ENCODE measurements at places on chromosomes 11 and 22.

DNA sequence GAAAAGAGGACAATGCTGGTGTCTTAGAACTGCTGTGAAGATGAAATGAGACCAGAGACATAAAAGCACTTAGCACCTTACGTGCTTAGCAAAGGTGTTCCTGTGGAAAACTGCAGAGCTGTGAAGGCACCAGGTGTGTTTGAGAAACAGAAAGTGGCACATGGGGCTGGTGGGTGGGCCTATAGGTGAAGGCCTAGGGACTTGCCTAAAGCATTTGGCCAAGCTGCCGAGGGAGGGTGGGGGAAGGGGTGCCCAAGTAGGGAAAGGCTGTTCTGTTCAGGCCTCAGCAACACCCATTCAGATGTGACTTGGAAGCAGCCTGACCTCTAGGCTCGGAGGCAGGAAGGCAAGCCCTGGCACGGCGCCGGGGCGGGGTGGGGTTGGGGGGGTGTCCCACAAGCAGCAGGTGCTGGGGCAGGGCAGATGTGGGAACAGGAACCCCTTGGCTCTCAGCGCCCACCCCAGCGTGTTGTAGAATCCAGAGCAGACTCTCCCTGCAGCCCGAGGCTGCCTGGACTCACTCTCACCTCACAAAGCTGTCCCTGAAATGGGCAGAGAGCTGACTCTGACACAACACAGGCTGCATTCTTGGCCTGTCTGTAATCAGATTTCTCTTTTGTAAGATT, 366.7 kb upstream of the NARS2 start:
- no peak for DNase-seq

DNA sequence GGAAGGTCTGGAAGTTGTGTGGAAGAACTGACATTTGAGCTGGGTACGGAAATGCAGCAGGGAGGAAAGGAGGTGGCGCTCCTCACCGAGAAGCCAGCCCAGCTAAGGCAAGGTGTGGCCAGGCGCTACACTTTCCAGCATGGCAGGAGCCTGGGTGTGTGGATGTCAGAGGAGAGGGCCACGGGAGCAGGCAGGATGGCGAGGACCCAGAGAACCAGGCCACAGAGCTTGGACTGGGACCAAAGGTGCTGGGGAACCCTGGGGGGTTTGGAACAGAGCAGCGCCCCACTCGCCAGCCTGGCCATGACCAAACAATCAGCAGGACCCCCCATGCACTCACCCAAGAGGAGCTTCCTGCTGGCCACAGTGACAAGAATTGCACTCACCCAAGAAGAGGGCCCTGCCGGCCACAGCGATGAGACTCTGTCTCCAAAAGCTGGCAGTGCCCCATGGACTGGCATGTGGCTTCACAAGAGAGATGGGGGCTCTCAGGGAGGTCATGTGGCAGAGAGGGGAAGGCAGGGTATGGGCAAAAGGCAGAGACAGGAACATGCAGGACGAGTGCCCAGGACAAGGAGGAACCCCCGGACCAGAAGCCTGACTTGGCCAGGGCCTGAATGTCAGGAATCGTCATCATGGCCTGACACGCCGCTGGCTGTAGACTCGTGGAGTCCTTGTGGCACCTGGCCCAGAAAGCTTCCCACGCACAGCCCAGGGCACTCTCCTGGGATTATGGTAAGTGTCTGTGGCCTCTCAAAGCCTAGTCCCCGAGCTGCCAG, 45.4 kb downstream of the IGF2 start:
- no peak for DNase-seq

GRCh38 chr11:62604460-62605120, 2.9 kb upstream of the MTA2 start:
- no peak for DNase-seq

DNA sequence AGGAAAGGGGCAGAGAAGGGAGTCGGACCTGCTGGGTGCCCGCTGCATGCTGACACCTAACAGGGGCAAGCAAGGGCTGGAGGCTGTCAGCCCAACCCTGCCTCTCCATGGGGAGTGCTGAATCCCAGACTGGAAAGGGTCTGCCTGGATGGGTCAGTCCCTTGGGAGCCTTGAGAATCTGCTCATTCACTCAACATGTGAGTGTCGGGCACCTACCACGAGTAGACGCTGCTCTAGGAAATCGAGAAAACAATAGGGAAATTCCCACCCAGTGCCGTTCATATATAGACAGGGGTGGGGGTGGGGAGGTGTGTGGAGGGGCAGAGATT, 4.4 kb upstream of the CTSD start:
- DNase-seq: no peak

- no peak for DNase-seq
Observed at GRCh38 chr11:112345706-112346105, 85.0 kb upstream of the PLET1 start.

DNA sequence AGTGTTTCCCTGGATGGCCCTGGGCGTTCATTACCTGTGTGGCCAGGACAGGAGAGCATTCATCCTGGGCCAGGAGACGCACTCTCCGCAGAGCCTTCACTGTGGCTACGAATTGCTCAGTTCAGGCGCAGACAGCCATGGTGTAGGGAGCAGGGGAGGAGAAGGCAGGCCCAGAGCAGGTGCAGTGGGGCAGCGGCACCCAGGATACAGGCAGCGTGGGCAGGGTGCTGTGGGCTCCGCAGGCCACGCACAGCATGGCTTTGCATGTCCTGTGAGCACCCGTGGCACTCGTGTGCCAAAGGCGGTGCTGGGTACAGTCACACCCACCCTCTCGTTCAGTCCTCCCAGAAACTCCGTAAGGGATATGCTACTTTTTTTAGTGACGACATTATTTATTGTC, 124.2 kb upstream of the B3GAT1 start:
- no peak for DNase-seq

DNA sequence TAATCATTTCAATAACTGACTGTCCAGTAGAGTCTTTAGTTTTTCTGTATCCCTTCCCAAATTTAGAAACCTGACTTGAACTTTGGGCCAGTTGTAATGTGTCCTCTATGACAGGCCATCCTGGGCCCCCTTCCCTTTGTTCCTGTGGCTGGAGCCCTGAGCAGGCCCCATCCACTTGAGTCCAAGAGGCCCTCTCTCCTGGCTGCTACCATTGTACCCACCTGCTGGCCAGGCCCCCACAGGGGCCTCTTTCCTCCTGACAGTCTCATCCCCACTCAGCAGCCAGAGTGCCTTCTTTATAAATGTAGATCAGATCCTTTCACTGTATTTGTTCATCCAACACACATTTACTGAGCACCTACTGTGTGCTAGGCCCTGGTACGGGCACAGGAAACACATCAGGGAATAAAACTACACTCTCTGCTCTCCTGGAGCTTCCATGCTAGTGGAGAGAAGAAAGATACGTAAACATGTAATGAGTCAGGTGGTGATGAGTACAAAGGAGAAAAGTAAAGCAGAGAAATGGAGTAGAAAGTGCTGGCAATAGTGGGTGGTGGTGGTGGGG, 2.7 kb upstream of the LRP5 start:
- no peak for DNase-seq

DNA sequence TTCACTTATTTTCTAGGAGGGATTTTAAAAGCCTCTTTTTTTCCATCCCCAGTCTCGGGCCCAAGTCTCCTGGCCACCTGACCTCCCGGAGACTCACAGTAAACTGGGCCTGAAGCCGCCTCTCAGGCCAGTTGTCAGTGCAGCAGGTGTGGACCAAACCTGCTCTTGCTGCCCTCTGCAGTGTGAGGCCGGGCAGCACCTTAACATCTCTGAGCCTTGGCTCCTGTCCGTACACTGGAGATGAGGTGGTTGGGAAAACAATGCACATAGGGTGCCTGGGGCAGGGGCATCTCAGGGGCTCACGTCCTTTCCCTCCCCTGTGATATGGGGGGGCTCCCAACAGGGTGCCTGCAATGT, 45.1 kb downstream of the PHF21B start:
- no peak for DNase-seq

DNA sequence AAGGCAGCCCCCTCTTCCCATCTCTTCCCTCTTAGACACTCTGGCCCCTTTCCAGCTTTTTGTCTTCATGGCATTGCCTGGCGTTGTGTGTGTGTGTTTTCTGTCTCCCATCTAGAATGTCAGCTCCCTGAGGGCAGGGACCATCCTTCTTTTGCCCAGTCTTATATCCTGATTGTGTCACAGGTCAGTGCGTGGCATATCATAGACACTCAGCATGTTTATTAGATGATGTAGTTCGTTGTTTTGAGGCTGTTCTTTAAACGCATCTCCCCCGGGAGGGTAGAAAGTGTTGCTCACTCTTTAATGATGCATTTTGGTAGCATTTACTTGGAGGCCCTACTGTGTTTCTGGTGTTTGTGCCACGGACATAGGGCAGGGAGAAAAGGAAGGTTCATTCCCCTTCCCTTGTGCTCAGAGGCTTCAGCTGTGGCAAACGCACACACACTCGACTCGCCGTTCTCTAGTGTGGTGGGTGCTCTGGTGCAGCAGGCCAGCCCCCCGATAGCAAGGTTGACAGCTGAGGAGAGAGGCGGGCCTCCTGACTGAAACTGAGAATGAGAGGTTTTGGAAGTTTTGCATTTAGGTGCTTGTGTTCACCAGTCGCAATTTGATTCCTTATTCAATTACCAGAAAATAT, 60.2 kb downstream of the TNRC6B start:
- no peak for DNase-seq

- no peak for DNase-seq
Observed at GRCh38 chr11:132742929-132743328, 789.4 kb downstream of the OPCML start.

DNA sequence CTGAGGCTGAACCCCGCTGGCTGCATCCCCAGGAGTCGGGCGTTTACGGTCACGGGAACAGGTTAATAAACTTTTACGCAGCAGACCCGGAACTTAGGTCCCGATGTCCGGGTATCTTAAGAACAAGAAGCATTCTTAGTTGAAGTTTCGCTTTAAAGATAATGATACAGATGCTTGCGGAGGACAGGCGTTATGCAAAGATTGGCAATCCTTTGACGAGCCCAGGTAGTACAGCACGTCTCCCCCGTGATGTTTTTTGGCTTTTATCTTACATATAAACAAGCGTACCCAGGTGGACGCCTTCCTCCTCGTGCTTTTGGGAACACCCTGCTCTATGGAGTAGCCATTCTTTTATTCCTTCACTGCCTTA, 871 bp upstream of the TOLLIP start:
- DNase-seq: no peak

DNA sequence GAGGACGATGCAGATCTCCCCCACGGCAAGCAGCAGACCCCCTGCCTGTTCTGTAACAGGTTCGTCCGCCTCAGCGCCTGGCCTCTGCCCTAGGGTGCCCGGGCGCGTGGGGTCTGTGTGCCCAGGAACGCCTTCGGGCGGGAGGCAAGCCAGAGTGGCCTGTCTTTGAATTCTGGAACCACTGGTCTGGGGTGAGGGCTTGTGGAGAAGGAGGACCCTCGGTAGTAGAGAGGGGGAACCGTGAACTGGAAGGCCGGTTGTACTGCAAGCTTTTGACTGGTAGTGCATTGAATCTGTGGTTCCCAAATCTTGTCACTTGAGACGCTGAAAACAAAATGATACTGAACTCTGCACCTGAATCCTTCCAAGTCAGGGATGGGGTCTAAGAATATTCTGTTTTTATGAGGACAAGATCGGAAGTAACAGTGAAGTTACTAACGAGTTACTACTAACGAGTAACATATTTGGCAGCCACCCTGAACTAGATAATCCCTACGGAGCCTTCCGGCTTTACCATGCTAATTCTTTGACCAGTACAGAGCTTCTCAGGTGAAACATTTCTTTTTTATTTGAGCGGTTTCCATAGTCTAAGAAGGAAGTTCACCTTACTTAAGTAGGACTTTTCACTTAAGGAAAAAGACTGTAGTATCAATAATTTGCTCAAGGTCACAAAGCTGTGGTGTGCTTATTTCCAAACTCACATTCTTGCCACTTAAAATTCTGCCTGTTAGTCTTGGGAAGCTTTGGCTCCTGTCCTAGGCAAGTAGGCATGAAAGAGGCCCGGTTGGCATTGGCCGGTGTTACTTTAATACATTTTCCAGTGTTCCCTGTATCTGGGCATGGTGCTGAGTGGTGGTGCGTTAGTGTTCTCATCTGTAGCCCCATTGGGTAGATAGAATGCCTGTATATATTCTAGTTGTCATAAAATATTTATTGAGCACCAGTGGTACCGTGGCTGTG, 860 bp downstream of the PRMT3 start:
- no peak for DNase-seq

- DNase-seq: no peak
Observed at GRCh38 chr11:12434325-12434654, 56.9 kb downstream of the PARVA start.

DNA sequence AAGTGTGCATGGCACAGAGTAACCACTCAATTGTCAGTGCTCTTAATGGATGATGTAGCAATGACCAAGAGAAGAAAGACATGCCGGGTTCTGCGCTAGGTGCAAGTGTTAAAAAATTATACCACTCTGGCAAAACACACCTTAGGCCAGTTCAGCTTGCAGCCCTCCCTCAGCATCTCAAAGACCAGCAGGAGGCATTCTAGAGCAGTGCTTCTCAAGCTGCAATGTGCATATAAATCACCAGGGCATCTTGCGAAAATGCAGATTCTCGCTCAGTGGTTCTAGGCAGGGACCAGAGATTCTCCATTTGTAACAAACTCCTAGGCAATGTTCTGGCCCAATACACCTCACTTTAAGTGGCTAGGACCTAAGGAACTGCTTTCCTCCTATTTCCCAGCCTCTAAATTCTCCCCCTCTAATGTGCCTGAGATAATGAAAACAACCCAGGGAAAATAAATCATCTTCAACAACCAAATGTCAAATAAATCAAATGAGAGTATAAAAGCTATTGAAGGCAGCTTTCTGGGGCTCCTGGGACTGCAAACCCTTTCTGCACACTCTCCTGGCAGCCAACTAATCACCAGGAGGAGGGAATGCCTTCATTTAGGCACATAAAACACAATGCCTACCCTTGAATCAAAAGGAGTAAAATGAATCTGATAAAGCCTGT, 337.2 kb upstream of the API5 start:
- DNase-seq: no peak

- no peak for DNase-seq
Observed at GRCh38 chr11:128448200-128448886, 139.0 kb downstream of the ETS1 start.

DNA sequence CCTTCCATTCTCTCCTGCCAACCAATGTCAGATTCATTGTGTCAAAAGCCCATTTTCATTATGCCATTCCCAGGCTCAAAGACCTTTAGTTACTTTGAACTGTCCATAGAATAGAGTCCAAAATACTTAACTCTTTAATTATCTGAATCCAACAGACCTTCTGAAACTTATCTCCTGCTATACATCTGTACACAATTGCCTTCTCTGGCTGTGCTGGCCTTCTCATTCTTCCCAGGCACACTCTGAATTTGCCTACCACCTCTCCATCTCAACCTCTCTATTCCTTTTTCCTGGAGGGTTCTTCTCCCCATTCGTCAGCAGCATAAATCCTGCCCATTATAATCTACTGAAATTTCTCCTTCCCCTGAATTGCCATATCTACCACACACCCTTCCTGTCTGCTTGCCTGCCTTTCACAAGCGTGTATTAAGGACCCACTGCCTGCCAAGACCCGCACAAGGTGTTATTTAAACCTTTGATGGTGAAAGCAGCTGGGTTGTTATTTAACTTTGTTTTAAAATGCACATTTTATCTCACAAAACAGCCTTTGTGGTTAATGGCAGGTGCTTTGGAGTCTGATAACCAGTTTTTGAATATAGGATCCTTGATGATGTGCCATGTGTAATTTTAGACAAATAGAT, 125.9 kb downstream of the CCDC81 start:
- DNase-seq: no peak
